Upper lobe of right lung (tissue), 1 donor: ENCODE measurements at places on chromosomes 3 and 15. TPM values are rescaled to one million over a fixed set of nuclear protein-coding genes. Genes with fewer than 3 reads are reported as not detected.

ARPP21 gene
- not detected for total RNA-seq

A4GNT gene
- total RNA-seq, result not detected

GOLGA8H gene
- 0.67 TPM for total RNA-seq

KCNMB2 gene
- total RNA-seq, result 1.2 TPM

CLSTN2 gene
- total RNA-seq, result 3.0 TPM

SST gene
- not detected for total RNA-seq

HIGD2B gene
- not detected for total RNA-seq

TGM5 gene
- total RNA-seq, result not detected

NOP10 gene
- total RNA-seq, result 161 TPM

GRCh38 chr3:52824037-52824436 lies 6.4 kb downstream of the ITIH4 start:
- no peak for DNase-seq

GRCh38 chr3:173538410-173538809 lies 140.9 kb downstream of the NLGN1 start:
- no peak for DNase-seq

DNA sequence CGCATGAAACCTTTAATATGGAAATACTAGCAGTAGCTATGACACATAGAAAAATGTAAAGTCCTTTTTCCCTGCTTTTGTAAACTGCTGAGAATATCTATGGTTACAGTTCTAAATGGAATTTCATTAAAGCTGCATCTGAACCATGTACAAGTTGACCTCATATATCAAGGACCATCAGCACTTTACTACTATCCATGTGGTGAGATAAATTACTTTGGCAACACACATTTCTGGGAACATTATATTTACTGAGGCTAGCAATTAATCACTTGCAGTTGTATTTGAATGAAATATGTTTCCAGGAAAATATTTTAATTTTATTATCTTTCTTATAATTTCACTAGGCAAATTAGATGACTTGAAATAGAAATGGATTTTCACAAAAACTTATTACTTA lies 545.5 kb downstream of the NAALADL2 start:
- no peak for DNase-seq

GRCh38 chr3:127789990-127790881 lies 32.1 kb downstream of the MGLL start:
- DNase-seq, result no peak

GRCh38 chr3:60469481-60469880 lies 781.8 kb downstream of the FHIT start:
- no peak for DNase-seq

GRCh38 chr3:143334231-143334630 lies 214.7 kb downstream of the CHST2 start:
- no peak for DNase-seq

- DNase-seq, result no peak
Observed at GRCh38 chr15:90459368-90459767, 70.4 kb upstream of the CRTC3 start.

GRCh38 chr15:94238539-94239118 lies 7.3 kb downstream of the MCTP2 start:
- no peak for DNase-seq

DNA sequence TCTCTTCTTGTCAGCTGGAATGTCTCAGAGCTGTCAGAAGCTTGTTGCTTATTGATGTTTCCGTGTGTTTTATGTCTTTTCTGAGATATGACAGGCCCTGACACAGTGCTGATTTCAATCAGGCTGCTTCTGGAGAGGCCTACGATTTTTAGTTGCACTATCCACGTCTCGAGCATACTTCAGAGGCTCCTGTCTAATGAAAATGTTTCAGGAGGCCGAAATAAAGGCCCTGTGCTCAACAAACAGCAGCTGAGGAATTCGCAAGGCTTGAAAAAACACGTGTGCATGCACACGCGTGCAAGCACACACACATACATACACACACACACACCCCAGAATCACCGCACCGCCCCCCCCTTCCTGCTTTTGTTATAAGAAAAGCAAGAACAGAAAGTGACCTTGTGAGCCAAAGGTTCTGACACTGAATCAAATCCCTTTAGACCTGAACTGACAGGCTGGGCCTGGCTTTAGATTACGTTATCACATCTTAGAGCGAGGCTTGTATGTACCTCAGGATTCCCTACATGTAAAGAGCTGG lies 296.6 kb downstream of the NR2F2 start:
- no peak for DNase-seq

GRCh38 chr15:67927501-67928168 lies 87.8 kb upstream of the RNU6-1 start:
- peak; percentile 86 for DNase-seq

DNA sequence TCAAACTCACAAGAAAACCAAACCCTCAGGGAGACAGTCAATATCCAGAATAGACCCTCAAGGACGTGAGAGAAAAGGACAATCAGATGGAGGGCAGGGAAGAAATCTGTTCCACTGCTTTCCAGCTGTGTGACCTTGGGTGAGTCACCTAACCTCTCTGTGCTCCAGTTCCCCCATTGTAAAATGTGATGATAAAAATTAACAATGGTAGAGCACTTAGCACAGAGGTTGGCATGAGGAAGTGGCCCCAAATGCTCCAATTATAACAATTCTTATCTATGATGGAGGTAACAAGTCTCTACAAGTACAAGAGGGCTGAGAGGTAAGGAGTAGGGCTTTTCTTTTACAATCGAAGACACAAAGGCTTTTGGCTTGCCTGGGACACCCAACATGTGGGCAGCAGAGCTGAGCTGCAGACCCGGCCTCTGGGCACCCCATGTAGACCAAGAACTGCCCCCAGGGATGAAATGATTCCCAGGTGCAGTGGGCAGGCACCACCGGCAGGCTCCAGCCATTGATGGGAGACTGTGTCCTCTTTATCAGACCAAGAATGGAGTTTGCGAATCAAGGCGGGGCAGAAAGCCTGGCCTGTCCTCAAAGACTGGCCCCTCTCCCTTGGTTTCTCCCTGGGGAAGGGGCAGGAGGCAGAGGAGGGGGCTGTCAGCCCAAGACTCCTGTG lies 22.0 kb downstream of the WNT7A start:
- DNase-seq, result no peak

GRCh38 chr3:33149342-33149741 lies 35.5 kb downstream of the CRTAP start:
- DNase-seq, result peak; percentile 72

GRCh38 chr15:36589971-36590370 lies 10.5 kb downstream of the CDIN1 start:
- DNase-seq, result no peak

DNA sequence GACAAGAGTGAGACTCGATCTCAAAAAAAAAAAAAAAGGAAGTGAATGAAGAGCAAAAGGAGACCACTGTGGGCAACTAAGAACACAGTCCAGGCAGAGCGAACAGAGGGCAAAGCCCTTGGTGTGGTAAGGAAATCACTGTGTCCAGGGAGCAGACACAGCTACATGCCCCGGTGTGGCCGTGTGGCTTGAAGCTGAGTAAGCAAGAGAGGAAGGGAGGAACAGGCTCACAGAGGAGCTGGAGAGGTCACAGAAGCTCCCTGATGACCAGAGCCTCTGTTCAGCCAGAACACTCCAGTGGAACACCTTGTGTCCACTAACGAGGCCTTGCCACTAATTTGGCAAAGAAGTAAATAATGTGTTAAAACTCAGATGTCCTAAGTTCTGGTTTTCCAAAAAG lies 60.6 kb upstream of the GATA2 start:
- DNase-seq, result peak; percentile 30

DNA sequence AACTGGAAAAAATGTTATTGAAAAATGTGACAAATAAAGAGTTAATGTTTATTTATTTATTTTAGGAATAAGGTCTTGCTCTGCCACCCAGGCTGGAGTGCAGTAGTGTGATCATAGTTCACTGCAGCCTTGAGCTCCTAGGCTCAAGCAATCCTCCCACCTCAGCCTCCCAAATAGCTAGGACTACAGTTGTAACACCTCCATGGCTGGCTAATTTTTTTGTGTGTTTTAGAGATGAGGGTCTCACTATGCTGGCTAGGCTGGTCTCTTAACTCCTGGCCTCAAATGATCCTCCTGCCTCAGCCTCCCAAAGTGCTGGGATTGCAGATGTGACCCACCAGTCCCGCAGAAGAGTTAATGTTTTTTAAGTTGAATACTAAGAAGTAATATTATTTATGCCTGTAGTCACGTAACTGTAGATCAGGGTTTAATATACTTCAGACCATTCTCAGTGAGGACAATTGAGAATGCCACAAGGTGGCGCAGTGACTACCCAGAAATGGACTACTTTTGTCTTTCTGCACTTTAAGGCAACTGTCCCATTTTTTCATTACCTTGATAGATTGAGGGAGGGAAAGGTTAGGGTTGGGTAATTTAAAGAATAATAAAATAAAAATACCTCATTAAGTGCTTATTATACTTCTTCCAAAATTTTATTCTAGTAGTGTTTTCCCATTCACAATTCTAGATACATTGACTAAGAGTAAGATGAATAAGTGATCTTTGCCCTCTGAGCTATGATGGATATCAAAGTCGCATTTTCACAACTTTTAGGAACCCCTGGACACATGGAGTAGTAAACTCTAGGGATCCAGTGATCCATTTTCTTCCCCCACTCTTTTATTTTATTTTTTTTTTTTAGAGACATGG lies 6.0 kb downstream of the MUC13 start:
- DNase-seq, result no peak

GRCh38 chr3:48429317-48429959 lies 448 bp downstream of the PLXNB1 start:
- peak; percentile 93 for DNase-seq

DNA sequence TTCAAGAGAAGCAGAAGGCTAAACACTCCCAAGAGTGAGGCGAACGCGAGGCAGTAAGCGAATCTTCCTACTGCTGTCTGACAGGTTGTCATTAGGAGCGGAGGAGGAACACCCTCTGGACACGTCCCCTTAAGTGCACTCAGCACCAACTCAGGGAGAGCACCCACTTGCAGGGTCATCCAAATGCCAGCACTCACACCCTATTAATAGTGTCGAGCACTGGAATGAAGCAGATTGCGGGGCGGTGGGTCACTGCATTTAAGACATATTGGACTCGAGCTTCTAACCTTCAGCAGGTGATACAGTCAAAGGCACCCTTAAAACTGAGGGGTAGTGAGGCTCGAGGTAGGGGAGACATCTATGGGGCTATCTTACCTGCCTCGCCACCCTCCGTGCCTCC lies 28.7 kb downstream of the SH3BP5 start:
- no peak for DNase-seq

- DNase-seq, result no peak
Observed at GRCh38 chr3:122955916-122956692, 71.5 kb downstream of the SEMA5B start.

- no peak for DNase-seq
Observed at GRCh38 chr3:179074656-179075055, 3.0 kb upstream of the ZMAT3 start.

DNA sequence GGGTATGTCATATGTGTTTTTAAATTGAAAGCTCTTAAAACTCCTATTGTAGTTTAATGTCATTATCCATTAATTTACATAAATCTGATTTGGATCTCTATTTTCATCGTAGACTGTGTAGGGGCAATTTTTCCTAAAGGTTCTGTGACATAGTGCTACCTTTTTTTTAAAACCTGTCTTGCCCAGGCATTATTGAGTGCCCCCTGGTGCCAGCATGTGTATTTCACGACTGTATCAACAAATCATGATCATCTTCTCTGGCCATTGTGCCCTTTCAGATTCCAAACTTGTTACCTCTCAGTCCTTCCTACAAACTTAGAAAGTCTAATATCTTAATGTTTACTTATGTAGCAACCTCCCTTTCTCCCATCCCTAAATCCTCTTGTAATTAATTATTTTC lies 97.2 kb upstream of the FLNB start:
- no peak for DNase-seq

DNA sequence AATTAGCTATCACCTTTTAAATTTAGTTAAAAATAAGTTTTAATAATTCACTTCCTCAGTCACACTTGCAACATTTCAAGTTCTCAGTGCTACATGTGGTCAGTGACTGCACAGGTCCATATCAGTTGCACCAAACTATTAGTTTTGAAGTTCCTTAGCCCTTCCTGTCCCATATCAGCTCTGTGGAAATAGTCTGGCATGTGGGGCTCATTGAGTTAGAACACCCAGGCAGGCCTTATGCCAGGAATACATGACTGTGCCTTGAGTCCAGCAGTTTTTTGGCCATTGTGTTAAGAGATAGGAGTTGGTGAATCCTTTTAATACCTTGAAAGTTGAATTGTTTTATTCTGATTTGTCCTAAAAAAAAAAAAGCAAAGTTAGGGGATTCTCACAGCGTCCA lies 153.7 kb upstream of the BFSP2 start:
- no peak for DNase-seq

GRCh38 chr3:107870096-107870495 lies 220.7 kb downstream of the CD47 start:
- no peak for DNase-seq

DNA sequence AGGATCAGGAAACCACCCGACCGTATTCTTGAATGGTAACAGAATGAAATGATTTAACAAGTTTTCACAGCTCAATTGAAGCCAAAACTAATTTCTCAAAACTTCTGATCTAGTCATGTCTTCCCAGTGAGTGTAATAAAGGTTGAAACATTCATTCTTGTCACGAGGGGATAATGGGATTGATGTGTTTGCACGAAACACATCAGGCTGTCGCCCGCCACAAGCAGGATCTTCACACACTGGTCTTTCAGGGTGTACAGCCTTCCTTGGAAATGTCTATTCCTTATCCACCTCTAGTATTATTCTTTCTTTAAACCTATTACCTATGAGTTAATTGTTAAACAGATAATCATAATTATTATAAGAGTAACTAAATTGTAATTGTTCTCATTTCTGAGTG lies 94.3 kb downstream of the KCNAB1 start:
- no peak for DNase-seq

- no peak for DNase-seq
Observed at GRCh38 chr3:74845081-74845480, 230.6 kb upstream of the CNTN3 start.

- peak; percentile 45 for DNase-seq
Observed at GRCh38 chr3:13501056-13501455, 20.9 kb downstream of the HDAC11 start.

DNA sequence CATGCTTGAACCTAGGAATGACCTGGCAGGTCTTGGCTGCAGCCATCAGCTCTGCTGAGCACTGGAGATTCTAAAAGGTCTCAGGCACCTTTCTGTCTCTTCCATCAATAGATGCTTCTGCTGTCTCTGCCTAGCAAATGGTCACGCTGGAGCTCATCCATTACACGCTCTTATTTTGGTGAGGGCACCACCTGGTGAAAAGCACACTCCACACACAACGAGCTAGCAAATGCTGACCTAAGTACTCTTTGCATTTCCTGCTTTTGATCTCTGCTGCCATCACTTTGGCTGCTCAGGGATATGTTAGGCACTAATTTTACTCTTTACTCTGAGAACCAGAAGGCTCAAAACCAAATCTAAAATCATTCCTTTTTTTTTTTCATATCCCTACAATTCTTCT lies 91.3 kb downstream of the RAB11A start:
- no peak for DNase-seq
